Brain pericyte (primary cell): ENCODE measurements at places on chromosomes 3 and 15.

- no peak for DNase-seq
Measured at GRCh38 chr3:117563063-117563462, 853.5 kb downstream of the TUSC7 start.

DNA sequence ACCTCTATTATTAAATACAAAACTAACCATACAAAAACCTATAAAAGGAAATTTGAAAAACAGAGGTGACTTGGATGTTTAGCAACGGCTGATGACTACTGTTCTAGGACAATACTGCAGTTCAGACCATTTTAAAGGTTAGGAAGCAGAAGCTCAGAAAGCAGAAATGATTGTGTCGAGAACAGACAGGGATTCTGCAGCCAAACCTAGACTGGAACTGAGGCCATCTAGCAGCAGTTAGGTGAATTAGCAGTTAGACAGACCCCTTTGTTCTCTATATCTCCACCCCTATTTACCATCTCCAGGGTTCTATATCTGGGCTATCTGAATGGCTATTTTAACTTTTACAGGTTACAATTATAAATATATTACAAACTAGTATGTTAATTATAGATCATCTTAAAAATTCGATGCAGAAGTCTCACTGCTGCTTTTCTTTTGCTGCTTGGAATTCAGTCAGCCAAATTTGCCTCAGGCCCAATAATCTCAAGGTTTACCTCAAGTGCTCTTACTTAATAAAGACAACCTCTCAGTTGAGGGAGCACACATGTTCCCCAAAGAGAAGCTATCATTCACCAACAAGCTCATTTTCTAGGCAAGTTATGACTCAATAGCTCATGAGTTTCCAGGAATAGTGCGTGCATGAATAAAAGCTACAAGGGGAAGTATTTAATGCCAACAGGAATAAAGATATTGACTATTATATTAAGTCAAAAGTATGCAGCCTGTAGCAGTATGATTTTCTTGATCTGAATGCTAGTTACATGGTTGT is 9.3 kb upstream of the IL1RAP start:
- no peak for DNase-seq

DNA sequence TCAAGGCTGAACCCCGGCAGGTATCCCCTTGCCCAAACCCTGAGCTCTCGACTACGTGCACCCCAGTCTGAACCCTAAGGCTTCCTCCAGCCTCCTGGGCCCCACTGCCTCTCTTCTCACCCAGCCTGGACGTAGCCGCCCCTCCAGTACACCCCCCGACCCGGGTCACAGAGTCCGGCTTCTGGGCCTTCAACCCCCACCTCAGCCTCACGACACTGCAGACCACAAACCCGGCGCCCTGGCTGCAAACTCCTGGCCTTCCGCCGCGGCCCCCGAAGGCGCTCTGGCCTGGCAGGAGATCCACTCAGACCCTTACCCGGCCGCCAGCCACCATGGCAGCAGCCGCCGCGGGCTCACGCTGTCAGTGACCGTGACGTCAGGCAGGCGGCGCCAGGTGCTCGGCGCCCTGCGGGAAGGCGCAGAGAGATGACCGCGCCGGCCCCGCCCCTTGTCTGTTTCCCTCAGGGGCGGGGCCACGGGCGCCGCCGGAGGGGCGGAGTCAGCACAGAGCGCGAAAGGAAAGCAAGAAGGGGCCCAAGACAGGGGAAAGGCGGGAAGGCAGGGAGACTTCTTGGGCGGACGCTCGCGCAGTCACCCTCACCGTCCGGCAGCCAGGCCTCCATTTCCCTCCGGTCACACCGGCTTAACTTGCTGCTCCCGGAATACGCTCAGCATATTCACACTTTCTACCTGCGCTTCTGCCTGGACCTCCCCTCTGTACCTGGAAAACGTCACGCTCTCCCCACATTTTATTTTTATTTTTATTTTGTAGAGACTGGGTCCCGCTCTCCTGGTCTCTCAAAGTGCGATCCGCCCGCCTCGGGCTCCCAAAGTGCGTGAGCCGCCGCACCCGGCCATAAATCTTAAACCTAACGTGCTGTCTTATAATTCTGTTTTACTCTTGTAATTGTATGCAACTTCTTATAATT is at the start of gene RMDN3:
RMDN3 (minus strand) TSS at position 372 of the 929 bp plus-strand sequence. CDS start 471 bp downstream, outside the sequence.
- DNase-seq, result peak; percentile 69

DNA sequence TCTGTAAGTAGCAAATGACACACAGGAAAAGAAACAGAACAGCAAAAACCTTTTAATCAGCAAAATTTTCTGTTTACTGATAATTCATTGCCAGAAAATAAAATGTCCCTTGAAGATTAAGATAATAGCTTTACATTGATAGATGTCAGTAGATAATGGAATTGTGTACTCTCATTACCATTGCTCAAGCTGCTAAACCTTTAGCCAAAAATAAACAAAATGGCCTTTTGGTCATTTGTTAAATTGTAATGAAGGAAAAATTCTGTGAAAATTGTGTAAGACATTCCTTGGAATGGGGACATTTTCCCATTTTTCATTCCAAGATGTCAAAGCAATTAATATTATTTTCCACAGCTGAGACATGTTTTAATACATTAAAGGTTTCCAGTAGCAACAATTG is 189.8 kb downstream of the PLOD2 start:
- DNase-seq, result no peak

DNA sequence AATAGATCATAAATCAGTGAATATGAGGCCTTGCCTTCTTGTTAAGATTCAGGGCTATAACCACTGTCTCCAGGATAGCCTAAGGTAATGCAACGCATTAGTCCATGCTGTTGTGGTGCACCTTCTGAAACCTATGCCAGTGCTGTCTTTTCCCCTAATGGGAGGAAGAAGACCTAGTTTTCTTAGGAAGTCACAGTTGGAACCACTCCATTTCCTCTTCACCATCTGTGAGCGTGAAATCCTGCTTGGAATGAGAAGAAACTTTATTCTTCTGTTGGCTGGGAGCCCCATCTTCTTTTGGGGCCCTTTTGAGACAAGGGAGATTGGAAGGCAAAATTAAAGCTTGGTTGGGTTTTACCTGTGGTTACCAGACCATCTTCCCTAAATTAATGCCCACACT is 25.9 kb upstream of the SLC7A14 start:
- DNase-seq, result no peak

GRCh38 chr3:51670053-51670822 is 814 bp upstream of the TEX264 start:
- DNase-seq, result no peak

GRCh38 chr3:65785065-65785645 is 253.6 kb downstream of the MAGI1 start:
- no peak for DNase-seq

DNA sequence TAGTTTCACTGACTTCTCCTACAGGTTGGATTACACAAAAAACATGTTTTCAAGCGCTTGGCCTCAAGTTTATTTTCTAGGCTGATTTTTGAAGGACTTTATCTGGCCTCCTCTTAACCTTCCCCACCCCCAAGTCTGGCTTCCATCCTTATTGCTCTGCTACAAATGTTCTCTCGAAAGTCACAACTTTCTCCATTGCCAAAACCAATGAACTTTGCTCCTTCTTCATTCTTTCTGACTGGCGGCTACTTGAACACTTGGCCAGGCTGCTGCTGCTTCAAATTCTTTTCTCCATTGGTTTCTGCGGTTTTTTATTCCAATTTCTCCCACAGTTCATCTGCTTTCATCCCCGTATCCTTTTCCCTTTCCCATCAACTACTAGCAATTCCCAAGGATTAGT is 106.6 kb downstream of the TOP2B start:
- no peak for DNase-seq

- no peak for DNase-seq
Measured at GRCh38 chr3:184085389-184085852, 11.4 kb upstream of the HTR3E start.

DNA sequence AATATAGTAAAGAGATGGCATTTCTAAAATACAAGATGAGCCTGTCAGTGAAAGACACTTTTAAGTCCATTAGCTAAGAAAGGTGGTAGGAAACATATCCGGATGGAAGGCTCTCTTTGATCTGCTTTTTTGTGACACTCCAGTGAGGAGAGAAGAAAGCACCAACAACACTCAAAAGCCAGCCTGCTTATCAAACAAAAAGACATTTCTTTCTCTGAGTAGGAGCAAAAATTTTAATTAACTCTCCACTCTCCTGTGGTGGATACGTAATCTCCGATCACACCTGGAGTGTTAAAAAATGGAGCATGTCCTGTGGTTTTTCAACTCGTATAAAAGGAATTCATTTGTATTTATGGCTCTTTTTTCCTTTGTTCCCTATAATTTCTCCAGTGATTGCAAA is 65.3 kb downstream of the OXNAD1 start:
- DNase-seq, result no peak

DNA sequence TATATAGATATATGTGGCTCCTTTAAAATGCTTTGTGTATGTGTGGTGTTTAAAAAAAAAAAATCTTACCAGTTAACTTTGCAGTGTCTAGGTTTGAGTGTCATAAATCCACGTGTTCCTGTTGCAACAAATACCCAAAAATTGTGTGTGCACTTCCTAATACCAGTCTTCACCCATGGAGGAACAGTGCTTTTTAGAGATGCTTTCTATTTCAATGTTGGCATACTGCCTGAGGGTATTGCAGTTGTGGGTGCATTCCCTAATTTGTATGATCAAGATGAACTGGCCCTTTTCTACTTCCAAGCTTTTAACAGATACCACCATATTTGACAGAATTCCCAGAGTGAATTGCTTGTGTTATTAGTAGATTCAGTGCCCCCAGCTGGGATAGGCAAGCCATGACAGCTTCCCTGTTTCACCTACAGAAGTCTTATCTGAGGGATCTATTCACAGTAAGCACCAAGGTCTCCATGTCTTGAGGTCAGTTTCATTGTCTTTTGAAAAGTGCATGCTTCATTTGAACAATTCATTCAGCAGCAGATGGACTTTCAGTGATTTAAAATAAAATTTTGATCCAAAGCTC is 68.9 kb upstream of the GOLGA6B start:
- DNase-seq, result no peak
